DMS79 (cell line): ENCODE measurements at places on chromosomes 5 and 9.

- DNase-seq, result no peak
Observed at GRCh38 chr5:168992687-168993086, 308.3 kb downstream of the SLIT3 start.

GRCh38 chr5:147454996-147455677 is 54.7 kb downstream of the DPYSL3 start:
- no peak for DNase-seq

- no peak for DNase-seq
Observed at GRCh38 chr5:165404917-165405316, 1899.5 kb downstream of the MAT2B start.

- DNase-seq, result no peak
Observed at GRCh38 chr9:95098391-95098921, 219.1 kb downstream of the FANCC start.

- no peak for DNase-seq
Observed at GRCh38 chr9:71446106-71446472, 322.2 kb downstream of the CEMIP2 start.

DNA sequence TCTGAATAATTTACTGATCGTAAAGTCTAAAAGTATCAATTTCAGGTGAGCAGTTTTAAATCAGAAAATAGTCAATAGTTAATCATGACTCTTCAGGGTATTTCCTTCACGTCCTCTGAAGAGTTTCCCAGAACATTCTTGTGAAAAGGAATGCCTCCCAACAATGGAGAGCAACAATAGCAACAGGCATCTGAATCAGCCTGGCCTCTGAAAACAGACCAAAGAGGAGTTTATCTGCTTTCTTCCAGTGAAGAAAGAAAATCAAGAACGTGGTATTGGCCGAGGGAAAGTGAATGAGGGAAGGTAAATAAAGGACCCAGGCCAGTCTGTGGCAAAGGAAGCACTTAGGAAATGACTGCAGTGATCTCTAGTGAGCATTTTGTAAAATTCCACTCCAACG is 26.1 kb upstream of the RASGEF1C start:
- DNase-seq, result no peak

DNA sequence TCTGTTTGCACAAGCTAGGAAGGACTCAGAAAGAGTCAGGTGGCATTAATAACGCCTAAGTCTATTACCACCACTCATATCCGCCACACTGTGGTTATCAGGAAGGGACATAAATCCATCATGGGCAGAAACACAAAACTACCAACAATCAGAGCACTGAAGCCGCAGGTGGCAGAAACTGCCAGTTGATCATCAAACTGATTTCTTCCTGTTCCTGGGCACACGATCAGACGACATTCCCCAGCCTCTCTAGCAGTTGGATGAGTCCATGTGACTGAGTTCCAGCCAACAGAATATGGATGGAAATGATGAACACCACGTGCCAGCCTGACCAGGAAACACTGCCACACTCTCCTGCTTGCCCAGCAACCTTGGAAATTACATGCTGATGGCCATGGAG is 181.7 kb downstream of the ELAVL2 start:
- DNase-seq, result no peak

GRCh38 chr9:129567842-129568559 is 52.9 kb downstream of the C9orf50 start:
- DNase-seq, result no peak

GRCh38 chr5:140223567-140223966 is 48.6 kb downstream of the CYSTM1 start:
- no peak for DNase-seq

DNA sequence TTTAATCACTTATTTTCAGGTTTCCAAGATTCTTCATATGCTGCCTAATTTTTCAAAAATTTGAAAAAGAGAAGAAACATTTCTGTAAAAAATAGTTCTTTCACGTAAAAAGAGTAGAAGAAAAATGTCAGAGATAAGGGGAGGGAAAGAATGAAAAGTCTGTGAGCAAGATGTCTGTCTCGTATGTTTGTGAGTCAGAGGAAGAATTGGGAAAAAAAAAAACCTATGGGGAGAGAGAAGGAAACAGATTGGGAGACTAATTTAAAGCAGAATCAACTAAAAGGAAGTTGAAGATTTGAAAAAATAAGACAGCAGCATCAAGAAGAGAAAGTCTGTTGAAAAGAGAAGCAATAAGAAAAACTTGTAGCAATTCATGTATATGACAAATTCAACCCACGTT is 456.3 kb downstream of the HINT1 start:
- DNase-seq, result no peak

DNA sequence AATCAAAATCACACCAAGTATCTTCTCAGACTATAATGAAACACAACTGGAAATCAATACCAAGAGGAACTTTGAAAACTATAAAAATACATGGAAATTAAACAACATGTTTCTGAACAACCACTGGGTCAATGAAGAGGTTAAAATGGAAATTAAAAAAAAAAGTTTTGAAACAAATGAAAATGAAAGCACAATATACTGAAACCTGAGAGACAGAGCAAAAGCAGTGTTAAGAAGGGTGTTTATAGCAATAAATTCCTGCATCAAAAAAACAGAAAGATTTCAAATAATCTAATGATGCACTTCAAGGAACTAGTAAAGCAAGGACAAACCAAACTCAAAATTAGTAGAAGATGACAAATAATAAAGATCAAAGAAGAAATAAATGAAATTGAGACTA is 92.0 kb downstream of the TMEM232 start:
- DNase-seq, result no peak

DNA sequence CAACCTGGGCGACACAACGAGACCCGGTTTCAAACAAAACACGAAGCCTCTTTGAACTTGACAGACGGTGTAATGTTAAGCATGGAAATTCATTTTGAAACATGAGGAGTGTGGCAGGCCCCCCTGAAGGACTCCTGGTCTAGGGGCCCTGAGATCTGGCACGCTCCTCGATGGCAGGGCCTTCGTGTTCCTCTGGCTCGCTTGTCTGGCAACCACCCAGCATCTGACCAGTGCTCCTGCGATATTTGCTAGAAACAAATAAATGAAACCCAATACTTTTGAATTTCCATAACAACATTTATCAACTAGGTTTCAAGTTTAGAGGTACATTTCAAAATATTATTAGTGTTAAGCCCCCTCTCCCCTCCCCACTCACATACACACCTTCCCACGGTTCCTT is 193.0 kb downstream of the ERCC6L2 start:
- no peak for DNase-seq

GRCh38 chr5:8057769-8058168 is 188.8 kb downstream of the MTRR start:
- peak; percentile 75 for DNase-seq

DNA sequence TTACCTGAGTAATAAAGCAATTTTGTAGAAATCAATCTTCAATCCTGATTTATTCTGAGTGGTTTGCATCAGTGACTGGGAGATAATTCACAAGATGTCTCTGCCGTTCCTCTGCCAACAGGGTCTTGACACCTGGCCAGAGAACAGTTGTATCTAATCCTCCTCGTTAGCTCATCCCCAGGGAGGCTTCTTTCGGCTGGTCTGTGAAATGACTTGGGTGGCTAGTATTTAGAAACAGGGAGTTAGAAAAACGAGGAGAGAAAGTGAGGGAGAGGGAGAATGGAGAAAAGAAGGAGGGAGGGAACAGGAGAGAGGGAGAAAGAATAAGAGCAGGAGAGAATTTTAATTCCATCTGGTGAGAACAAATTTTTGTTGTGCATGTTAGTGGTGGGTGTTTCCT is 600.2 kb upstream of the TLE4 start:
- DNase-seq, result no peak

GRCh38 chr9:14780693-14781092 is 58.2 kb upstream of the CER1 start:
- no peak for DNase-seq

- no peak for DNase-seq
Observed at GRCh38 chr5:61132559-61132958, 29.7 kb downstream of the SMIM15 start.

GRCh38 chr5:134524272-134524825 is 1.1 kb upstream of the JADE2 start:
- DNase-seq, result peak; percentile 39

- DNase-seq, result no peak
Observed at GRCh38 chr5:115170134-115170928, 623 bp upstream of the TRIM36 start.

DNA sequence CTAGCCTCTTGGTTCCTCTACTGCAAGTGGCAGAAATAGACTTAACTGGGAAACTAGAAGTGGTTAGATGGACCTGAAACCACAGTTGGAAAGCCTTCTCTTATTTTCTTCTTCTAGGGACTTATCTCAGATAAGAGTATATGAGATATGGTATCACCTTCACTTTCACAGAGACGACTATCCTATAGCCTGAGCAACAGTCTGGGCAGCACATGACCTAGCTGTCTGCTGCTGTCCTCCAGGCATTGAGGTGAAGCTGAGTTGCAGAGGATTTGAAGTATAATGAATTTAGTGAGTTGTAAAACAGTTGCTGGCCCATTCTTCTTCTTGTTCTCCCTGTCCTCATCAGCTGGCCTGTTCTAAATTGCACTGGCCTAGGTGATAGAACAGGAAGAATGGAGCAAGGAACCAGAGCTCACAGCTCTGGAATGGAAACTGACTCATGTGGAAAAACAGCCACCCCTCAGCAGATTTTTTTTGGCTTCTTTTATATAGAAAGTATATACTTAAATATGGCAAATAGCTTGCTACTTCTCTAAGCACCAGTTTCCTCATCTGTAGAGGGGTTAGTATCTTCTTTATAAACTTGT is 27.8 kb downstream of the RECK start:
- no peak for DNase-seq

DNA sequence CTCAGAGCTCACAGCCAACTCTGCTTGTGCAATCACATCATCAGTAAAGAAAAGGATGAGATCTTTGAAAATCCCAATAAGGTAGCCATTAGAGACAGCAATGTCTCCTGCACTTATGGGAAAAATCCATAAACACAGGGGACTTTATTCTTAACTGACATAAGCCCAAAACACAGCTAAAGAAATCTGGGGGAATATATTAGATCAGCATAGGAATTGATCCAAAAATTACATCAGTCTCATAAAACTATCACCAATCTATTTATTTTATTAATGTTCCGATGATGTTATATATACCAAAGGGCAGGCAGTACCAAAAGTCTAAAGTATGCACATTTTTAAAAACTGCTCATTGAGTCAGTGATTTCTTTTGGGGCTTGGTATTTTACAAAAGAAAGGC is 6.9 kb downstream of the MRPS27 start:
- no peak for DNase-seq

DNA sequence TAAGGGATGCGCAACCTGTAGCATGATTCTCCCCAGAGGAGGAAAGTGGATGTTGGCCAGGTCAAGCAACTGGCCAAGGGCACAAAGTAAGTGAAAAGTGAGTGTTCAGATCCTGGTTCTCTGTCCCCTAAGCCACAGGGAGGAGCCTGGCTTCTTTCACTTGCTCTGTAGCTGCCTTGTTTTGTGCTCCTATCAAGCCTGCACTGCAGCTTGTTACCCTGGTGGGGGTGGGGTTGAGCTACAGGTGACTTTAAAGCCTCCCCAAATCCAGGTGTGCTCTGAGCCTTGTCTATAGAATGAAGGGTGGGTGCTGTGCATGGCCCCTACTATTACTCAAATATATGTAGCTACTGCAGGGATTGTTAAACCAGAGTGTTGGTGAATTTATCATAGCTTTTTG is 32.9 kb downstream of the RALGPS1 start:
- no peak for DNase-seq

GRCh38 chr9:10875752-10876151 is 262.9 kb upstream of the PTPRD start:
- DNase-seq, result no peak

- no peak for DNase-seq
Observed at GRCh38 chr9:136225366-136225747, 20.3 kb downstream of the QSOX2 start.

GRCh38 chr5:175873088-175873454 is 1.7 kb downstream of the CPLX2 start:
- no peak for DNase-seq

DNA sequence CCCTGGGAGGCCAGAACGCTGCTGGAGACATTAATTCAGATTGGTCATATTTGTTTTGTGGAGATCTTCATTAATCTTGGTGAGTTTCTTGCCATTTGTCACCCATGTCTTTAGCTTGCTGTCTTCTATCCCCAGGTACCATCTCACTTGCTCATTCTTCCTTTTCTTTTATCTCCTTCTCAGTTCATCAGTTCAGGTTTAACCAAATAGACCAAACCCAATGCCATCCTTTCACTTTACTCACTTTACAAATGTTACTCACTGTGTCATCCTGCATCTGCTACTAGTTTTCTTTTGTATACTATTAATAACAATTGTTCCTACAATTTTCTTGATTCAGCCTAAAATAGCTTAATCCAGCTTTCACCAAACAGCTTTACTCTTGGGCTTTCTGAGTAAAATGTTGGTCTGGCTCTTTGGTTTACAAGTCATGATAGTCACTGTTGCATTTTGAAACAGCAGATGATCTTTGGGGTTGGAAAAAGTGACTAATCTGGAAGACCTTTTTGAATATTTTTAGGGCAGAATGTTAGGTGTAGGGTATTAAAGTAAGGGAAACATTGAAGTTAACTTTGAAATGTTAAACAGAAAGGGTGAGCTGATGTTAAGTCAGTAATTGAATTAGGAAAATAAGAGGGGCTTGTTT is 246.9 kb downstream of the ZSWIM6 start:
- no peak for DNase-seq

DNA sequence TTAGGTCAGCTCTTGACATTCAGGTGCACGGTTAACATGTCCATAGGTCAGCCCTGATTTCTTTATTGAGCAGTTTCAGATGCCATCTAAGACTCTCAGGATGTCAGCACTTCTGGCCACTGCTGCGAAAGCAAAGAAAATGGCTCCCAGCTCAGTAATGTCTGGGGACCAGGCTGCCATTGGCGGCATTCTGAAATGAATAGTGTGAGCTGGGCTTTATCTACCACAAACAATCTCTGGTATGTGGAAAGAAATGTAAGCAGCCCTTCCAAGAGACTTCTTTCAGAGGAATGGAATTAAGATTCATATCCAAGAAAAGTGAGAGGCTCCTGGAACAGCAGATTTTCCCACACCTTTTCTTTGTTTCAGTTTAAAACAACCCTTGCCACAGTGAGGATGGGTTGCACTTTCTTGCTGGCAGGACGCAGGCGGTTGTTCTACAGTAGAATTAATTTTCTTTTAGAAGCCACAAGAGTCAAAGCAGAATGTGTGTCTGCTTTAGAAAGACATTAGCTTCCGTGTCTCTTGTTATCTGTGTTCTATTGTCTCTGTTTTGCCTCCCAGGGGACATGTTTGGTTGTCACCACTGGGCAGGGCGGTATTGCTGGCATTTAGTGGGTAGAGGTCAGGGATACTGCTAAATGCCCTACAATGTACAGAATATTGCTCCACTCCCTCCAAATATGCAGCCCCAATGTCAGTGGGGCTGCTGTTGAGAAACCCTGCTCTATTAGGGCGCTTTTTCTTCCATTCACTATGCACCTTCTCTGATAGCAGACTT is 149.9 kb upstream of the ANKH start:
- DNase-seq, result no peak

DNA sequence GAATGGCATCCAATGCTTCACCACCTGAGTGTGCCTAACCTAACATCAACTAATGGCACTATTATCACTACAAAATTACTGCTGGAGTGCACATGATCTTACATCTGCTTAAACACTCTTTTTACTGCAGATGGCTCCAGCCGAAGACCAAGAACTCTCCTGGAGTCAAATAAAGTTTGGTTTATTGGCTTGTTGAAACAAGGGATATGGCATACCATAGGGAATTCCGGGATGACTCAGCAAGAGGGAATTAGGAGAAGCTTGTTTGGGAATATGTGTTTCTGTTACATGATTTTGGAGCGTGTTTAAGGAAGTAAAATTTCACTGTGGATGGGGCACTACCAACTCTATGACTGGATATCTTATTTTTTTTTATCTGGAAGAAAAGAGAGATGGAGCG is 872.6 kb downstream of the DTWD2 start:
- no peak for DNase-seq
